ENCODE measurements at places on chromosomes 16 and 17.
A peak's percentile ranks its signal among the peaks of the same experiment; 100 is the strongest.

DNA sequence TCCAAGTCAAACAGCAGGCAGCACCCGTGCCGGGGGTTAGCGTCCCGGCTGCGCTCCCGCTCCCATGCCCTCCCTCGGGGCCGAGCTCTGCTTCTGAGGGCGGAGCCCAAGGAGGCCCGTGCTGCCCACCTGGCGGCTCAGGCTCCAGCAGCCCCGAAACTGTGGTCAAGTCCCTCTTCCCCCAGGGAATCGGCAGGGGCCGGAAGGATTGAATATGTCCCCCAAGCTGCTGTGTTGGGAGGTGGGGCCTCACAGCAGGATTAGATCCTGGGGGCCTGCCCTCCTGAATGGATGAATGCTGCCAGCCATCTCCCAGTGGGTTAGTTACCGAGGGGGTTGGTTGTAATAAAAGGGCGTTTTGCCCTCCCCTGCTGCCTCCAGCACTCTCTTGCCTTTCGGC lies 33.9 kb downstream of the MAP2K3 start:
- DNase-seq, result no peak

DNA sequence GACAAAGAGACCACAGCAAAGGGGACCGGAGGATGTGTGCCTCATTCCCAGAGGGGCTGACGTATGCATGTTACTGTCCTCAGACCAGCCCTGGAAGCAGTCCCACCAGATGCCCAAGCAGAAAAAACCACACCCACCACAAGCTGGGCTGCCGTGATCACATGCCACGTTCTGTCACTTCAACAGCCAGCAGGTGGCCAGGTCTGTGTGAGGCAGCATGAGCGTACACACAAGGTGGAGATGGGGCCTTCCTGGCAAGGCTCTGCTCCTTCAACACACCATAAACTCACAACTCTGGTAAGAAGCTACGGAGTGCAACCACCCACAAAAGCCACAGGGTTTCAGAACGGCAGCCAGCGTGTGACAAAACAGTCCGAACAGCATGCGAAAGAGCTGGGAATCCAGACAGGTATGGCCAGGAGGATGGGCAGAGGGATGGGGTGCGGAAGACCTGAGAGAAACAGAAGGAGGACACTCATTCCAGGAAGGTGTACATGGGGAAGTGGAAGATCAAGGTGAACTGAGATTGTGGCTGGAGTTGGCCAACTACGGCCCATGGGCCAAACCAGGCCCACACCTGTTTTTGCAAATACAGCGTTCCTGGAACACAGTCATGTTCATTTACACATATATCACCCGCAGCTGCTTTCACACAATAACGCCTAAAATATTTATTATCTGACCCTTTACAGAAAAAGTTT lies 27.9 kb downstream of the MBTPS1 start:
- DNase-seq, result peak; percentile 41

DNA sequence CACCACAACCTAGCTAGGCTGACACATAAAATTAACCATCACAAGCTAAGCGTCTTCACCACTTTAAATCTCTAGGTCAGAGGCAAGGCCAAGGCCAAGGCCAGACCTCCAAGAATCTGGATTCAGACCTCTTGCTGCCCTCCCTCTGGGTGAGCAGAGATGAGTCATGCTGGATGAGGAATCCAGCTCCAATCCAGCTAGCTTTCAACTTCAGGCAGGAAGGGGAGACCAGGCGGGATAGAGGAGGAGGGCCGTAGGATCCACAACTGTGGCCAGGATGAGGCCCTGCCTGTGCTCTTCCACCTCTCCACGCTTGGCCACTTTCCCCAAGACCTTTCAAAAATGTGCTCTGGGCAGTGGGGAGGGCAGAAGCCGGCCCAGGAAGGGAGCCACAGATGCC lies 14.7 kb downstream of the LRRC75A start:
- DNase-seq, result no peak

GRCh38 chr16:55297910-55298479 lies 26.0 kb upstream of the IRX6 start:
- no peak for DNase-seq

DNA sequence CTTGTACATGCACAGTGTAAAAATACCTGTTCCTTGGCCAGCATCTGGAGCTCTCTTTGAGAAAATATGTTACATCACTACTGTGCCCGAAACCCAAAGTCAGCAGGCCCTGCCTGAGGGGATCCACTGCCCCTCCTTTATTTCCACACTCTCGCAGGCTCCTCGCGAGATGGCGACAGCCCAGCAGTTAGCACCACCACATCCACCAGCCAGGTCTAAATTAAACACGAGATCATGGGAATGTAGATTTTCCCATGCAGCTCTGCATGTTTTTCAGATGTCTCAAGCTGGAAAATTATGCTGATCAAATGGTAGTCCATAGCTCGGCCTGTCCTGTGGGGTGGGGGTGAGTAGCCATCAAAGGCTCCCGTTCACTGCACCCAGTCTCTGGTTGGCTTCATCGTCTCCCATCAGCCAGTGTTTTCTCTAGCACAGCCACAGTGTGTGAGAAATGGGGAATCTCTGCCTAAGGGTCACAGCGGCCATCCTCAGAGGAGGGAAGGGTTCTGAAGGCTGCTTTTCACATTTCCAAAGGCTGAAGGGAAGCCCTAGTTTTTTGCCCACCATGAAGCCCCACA lies 34.7 kb downstream of the EPN2 start:
- DNase-seq, result no peak

- no peak for DNase-seq
Observed at GRCh38 chr17:9022573-9023391, 1.5 kb downstream of the NTN1 start.
